ENCODE measurements at places on chromosomes 12 and 14. TPM values are rescaled to one million over a fixed set of nuclear protein-coding genes. Genes with fewer than 3 reads are reported as not detected.

DNA sequence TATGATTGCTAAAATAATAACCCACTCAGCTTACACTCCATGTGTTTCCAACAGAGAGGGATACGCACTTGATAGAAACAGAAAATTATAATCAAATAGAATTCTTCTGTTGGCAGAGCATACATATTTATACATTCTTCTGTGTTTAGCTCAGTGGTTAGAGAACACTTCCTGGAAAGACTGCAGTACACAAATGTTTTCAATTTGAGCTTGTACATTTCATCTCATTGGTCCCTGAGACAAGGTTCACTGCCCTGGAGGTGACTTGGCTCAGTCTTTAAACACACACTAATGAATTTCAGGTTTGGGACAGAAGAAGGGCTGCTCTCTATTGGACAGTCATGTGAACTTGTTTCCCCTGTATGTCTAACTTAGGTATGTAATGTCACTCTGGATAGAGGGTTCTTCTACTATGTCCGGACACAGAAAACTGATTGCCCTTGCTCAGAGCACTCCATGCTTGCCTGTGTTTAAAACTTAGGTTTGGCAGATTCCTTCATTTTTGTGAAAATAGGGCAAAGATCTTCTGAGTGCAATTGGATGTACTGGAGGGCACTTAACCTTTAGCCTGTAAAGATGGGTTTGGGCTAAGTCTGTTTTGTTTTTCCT, 22.9 kb downstream of the PROX2 start:
- peak overlapping the region; percentile 44 for H3K27ac ChIP-seq
- peak; percentile 46 for DNase-seq
- H3K4me3 ChIP-seq = no peak overlapping the region
- H3K27me3 ChIP-seq = no peaks in the 10 kb centered on the region

The MYO1H gene
- total RNA-seq = not detected

The PLA2G1B gene
- not detected for total RNA-seq

The PPP4R4 gene
- total RNA-seq = 0.47 TPM

GRCh38 chr12:89529738-89530137, 3.9 kb upstream of the POC1B start:
- H3K27ac ChIP-seq = no peak overlapping the region
- DNase-seq = no peak

- H3K27ac ChIP-seq = no peak overlapping the region
- H3K4me1 ChIP-seq = no peaks in the 10 kb centered on the region
Measured at GRCh38 chr12:10740182-10740581, 17.1 kb upstream of the YBX3 start.

GRCh38 chr14:69291891-69292561, 32.1 kb downstream of the GALNT16 start:
- H3K4me1 ChIP-seq = peaks cover 8% of the 10 kb centered on the region
- no peaks in the 10 kb centered on the region for H3K36me3 ChIP-seq
- no peak overlapping the region for H3K4me3 ChIP-seq
- no peak for DNase-seq
- H3K27ac ChIP-seq = no peak overlapping the region

DNA sequence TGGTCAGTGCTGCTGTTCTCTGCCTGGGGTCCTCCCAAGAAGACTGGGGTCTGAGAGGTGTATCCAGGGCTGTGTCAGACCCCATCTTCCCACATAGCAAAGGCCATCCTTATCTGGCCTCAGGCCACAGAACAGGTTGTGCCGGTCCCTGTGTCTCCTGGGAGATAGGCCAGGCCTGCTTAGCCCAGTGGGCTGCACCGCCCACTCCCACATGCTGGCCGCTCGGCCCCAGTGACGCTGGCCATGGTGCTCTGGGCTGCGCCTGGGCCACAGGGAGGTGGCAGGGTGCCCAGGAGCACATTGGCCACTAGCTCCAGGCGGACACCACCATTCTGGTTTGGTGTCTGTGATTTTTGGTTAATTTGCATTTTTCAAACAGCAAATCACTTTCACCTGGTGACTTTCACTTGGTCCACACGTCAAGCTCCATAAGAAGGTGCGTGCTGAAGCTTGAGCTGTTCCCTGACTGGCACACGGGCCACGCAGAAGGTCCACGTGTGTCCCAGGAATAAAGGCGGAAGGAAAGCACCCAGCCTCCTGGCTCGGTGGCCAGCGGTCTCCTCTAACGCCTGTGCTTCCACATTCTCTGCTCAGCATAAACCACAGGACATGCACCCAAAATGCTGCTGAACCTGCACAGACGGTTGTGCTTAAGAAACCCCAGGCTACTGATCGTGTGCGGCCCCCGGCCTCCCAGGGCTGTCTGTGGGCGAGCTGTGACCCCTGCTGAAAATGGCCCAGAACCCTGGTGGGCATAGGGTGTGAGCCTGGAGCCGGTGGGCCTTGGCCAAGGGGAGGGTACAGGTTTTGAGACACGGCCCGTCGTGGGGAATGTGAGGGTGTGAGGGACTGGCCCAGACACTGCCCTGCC, 4.6 kb downstream of the FBRSL1 start:
- peaks cover 68% of the 10 kb centered on the region for H3K4me1 ChIP-seq
- no peak overlapping the region for H3K4me3 ChIP-seq
- no peaks in the 10 kb centered on the region for H3K27me3 ChIP-seq
- DNase-seq = no peak
- no peaks in the 10 kb centered on the region for H3K36me3 ChIP-seq

DNA sequence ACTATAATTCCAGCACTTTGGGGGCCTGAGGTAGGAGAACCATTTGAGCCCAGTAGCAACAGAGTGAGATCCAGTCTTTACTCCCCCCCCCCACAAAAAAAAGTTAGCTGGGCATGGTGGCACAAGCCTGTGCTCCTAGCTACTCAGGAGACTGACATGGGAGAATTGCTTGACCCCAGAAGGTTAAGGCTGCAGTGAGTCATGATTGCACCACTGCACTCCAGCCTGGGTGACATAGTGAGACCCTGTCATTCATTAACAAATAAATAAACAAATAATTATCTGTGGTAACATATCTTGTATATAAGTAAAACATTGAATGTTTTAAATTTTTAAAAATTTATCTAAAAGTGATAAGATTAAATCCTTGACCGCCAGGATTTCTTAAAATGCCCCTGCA, 4.8 kb downstream of the ENTPD5 start:
- H3K27me3 ChIP-seq = no peaks in the 10 kb centered on the region
- H3K4me3 ChIP-seq = no peak overlapping the region
- no peaks in the 10 kb centered on the region for H3K36me3 ChIP-seq
- no peak overlapping the region for H3K27ac ChIP-seq

- no peak overlapping the region for H3K27ac ChIP-seq
- H3K36me3 ChIP-seq = no peaks in the 10 kb centered on the region
- no peak overlapping the region for H3K4me3 ChIP-seq
- H3K27me3 ChIP-seq = no peaks in the 10 kb centered on the region
- no peak for DNase-seq
Measured at GRCh38 chr12:21675096-21675495, 17.5 kb upstream of the LDHB start.

DNA sequence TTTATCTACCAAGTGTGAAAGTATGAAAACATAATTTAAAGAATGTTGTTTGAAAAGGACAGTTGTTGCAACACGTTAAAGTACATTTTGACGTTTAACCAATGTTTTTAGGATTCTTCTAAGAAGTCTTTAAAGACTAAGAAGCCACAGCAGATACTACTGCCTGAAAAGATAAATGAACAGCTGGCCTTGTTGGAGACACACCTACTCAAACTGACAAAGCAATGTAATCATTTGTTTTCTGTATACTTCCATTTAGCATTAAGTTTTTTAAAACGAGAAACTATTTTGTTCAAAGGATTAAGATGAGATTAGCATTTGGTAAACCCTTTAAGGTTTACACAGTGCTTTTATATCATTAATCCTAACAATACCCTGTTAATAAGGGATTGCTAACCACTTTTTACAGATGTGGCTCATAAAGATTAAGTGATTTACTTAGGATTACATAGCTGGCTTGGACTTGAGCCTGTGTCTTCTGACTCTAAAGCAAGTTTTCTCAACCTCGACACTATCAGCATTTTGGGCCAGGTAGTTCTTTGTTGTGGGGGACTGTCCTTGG, 134.4 kb downstream of the CFAP54 start:
- no peak for DNase-seq
- H3K27ac ChIP-seq = no peak overlapping the region
- no peak overlapping the region for H3K4me3 ChIP-seq
- H3K27me3 ChIP-seq = no peaks in the 10 kb centered on the region

The STAB2 gene
- 0.16 TPM for total RNA-seq
